ENCODE measurements at places on chromosomes 1 and 21. TPM values are rescaled to one million over a fixed set of nuclear protein-coding genes. Genes with fewer than 3 reads are reported as not detected.

GRCh38 chr21:37463083-37463801 lies 96.7 kb downstream of the DYRK1A start:
- DNase-seq: no peak
- H3K36me3 ChIP-seq: no peaks in the 10 kb centered on the region
- no peak overlapping the region for H3K4me3 ChIP-seq
- peaks cover 23% of the 10 kb centered on the region for H3K4me1 ChIP-seq

DNA sequence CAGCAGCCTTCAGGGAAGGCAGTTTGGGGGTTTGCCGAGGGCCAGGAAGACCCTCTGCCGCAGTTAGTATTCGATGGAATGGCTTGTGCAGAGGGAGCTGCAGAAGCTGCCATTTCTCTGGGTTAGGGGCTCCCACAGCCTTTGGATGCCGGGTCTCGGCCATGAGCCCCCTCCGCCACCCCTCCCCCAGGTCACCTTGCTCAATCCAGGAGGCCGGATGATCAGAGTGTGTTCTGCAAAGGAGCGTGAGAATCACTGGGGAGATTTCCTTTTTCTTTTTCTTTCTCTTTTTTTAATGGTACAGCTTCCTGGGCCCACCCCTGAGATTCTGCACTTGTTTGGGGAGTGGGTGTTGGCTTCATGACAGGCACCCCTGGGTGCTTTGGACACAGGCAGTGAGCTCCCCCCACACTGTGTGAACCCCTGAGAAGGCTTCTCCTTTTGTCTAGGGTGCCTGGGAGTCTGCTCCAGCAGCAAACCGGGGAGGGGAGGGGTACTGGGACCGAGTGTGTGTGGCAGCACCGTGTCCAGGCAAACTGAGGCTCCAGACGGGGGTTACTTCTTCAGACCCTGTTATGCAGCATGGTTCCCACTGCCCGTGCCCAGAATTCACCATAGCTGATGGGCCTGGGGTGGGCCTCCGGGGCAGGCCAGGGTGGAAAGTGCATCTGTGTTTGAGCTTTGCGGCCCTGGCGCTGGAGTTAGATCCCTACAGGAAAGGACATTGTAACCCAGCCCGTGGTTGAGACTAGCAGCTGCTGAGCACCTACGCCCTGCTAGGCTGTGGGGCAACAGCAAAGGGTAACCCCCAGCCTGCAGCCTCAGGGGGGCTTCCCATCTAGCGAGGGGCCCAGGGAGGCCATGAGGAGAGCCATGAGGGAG lies 18.5 kb downstream of the TNFRSF1B start:
- no peaks in the 10 kb centered on the region for H3K36me3 ChIP-seq
- peaks cover 11% of the 10 kb centered on the region for H3K27me3 ChIP-seq
- no peaks in the 10 kb centered on the region for H3K4me1 ChIP-seq
- no peak overlapping the region for H3K27ac ChIP-seq

GRCh38 chr1:19438516-19439195 lies 46.7 kb downstream of the CAPZB start:
- H3K27me3 ChIP-seq: peaks cover 1% of the 10 kb centered on the region
- H3K27ac ChIP-seq: peak overlapping the region; percentile 76
- H3K4me1 ChIP-seq: peaks cover 53% of the 10 kb centered on the region
- no peak for DNase-seq
- H3K4me3 ChIP-seq: no peak overlapping the region

DNA sequence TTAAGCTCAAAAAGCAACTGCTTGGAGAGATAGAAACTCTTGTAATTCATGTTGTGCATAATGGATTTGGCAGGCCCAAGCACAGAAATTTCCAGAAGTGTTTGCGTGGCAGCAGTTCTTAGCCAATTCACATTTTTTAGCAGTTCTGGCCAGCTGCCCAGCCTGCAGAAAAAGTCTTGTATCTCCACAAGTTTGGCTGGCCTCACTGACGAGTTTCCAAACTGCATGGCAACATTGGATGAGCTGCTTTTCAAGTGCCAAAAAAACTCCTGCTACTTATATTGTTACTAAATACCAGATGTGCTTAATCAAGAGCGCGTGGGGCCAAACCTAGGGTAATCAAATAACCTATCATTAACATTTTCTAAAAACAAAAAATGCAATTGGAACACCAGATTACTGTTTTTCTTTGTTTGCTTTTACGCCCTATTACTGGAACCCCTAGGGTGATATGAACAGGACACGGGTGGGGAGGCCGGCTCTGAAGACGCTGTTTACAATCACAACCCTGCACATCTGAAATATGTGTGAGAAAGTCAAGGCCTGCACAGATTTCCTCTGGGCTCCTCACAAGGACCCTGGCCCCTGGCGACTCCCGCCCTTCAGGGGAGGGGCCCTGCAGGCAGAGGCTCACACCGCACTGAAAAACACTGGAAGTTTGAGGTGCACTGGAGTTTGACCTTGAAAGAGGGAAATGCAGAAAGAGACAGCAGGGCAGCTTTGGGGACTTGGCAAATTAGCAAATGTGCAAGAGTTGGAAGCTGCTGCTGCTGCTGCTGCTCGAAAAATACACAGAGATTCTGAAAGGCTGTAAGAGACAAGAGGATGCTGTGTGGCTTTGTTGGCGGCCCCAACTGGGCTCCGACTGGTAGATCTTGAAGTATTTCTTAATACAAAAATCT lies 55.2 kb upstream of the TARBP1 start:
- no peak overlapping the region for H3K4me3 ChIP-seq
- H3K36me3 ChIP-seq: no peaks in the 10 kb centered on the region
- H3K27me3 ChIP-seq: no peaks in the 10 kb centered on the region
- peaks cover 41% of the 10 kb centered on the region for H3K4me1 ChIP-seq

Gene SOX13
- 2.2 TPM for total RNA-seq

- no peaks in the 10 kb centered on the region for H3K36me3 ChIP-seq
- H3K27me3 ChIP-seq: no peaks in the 10 kb centered on the region
- H3K4me3 ChIP-seq: no peak overlapping the region
These were observed 4.8 kb upstream of the HEATR1 start for GRCh38 chr1:236608930-236609726.

DNA sequence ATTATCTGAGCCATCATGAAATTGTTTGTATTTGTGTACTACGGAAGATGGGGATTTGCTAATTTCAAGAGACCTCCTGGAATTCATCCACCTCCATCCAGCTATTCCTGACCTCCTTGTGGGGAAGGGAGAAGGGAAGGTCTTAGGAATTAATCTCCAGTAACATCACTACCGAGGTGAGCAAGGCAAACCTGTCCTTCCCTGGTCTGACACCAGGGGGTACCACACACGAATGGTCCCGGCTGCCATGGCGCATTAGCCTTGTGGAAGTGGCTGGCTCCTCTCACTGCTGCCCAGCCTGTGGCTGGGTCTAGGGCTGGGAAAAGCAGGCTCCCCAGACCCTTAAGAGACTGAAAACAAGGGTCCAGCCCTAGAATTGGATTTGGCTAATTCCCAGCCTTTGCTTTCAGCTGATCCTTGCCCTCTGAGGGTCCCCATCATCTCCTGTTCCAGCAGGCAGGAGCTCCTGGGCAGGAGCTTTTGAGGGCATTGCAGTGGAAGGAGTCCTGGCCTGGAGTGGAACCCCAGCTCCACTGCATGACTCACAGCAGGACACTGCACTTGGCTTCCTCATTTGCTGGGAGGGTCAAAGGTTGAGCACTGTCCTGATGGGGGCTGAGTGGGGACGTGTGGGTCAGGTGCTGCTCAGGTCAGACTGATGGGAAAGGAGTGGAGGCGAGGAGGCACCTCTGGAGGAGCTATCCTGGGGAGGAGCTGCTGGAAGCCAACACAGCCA lies 34.8 kb downstream of the RIMS3 start:
- H3K4me1 ChIP-seq: peaks cover 5% of the 10 kb centered on the region
- no peaks in the 10 kb centered on the region for H3K36me3 ChIP-seq
- no peak overlapping the region for H3K4me3 ChIP-seq

Gene SELL
- not detected for total RNA-seq

GRCh38 chr1:21704145-21704544 lies 35.0 kb upstream of the RAP1GAP start:
- DNase-seq: no peak
- H3K27me3 ChIP-seq: peaks cover 3% of the 10 kb centered on the region
- H3K36me3 ChIP-seq: no peaks in the 10 kb centered on the region

GRCh38 chr1:59686170-59686569 lies 128.6 kb upstream of the HOOK1 start:
- H3K36me3 ChIP-seq: no peaks in the 10 kb centered on the region
- no peak overlapping the region for H3K4me3 ChIP-seq
- DNase-seq: no peak
- peaks cover 17% of the 10 kb centered on the region for H3K4me1 ChIP-seq
- H3K27me3 ChIP-seq: no peaks in the 10 kb centered on the region

Data from glutamatergic neuron (in vitro differentiated cells).